Common myeloid progenitor, CD34-positive (primary cell): ENCODE measurements at places on chromosomes 16 and 17.

DNA sequence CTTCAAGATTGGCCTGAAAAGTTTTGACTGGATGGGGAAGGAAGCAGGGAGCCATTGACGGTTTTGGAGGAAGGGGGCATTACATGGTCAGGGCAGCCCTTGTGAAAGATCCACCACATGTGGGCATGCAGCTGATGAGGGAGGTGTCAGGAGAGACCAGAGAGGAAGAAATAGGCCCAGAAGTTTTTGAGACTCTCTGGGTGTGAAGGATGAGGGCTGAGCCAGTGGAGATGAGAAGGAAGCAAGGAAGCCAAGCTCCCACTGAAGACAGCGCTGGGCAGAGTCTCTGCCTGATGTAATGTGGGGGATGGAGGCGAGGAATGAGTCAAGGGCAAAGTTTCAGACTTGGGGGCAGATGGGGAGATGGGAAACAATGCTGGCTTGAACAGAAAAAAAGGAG, 530 bp downstream of the CCL17 start:
- no peak for DNase-seq

DNA sequence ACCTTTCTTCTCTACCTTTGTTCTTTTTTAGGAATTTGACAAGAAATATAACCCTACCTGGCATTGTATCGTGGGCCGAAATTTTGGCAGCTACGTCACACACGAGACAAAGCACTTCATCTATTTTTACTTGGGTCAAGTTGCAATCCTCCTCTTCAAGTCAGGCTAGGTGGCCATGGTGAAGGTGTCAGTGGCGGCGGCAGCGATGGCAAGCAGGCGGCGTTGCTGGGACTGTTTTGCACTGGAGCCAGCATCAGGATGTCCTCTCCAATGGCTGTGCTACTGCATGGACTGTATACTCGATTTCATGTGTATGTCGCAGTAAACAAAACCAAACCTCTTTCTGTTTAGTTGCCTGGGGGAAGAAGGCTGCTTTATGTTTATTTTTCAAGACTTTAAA, 5.9 kb downstream of the DYNLL2 start:
- DNase-seq, result no peak

DNA sequence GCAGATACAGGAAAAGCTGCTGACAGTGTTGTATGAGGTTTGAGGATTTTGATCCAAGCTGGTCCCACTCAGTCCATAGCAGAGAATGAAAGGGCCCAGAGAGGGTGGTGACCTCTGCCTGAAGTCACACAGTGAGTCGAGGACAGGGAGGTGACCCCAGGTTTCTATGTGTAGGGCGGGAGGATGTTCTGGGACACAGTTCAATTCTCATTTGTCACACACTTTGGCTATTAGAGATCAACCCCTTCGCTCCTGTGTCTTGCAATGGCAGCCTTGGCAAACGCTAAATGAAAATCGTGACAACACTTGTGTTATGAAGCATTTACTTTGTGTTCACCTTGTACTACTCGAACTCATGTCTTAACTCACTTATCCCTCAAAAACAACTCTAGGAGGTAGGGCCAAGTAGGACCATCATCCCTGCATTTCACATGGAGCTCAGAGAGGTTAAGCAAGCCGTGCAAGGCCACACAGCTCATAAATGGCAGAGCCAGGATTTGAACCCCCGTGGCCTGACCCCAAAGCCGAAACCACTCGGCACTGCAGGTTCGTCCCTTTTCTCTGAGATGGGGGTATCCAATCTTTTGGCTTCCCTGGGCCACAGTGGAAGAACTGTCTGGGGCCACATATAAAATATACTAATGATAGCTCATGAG, 10.2 kb downstream of the DEXI start:
- DNase-seq, result no peak

DNA sequence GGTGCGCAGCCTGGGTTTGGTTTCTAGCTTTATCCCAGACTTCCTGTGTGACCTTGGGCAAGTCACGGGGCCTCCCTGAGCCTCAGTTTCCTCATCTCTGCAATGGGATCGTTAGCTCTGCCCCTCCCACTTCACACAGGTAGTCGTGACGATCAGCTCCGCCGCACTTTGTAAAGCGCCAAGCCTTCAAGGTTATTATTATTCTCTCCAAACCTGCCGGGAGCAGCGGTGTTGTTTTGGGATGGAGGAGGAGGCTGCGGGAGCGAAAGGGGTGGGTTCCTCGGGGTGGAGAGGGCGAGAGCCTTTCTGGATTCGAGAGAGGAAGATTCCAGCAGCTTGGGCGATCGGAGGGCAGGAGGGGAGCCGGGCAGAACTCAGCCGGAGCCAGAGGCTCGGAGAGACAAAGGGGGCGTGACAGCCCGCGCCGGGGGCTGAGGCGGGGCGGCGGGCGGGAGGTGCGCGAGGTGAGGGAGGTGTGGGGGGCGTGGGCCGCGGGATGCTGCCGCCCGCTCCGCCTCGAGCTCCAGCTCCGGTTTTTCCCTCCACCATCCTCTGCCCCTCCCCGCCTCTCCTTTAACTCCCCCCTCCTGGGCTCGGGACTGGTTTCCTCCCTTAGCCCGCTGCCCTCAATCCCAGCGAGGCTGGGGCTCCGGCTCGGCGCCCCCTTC, at the start of gene EFNB3:
Gene EFNB3, plus strand, starts transcription at position 602 of the 668 bp plus-strand sequence. CDS start 397 bp downstream, outside the sequence.
- DNase-seq, result peak; percentile 44

GRCh38 chr16:81293909-81294802, 20.6 kb upstream of the GAN start:
- DNase-seq, result no peak

DNA sequence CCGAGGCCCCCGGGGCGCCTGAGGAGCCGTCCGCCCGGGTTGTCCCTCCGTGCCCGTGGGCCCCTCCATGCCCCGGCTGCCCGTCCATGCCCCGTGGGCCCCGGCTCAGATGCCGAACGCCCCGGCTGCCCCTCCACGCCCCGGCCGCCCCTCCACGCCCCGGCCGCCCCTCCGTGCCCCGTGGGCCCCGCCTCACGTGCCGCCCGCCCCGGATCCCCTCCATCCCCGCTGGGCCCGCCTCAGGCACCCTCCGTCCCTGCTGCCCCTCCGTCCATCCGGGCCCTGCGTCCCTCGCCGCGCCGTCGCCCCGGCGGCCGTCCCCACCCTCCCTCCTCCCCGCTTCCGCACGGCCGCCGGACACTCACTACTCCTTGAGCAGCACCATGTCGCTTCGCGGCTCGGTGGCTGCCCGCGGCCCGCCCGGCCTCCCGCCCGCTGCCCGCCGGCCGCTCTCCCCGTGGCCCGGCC, 382 bp downstream of the PITPNA start:
- DNase-seq, result no peak

- DNase-seq, result no peak
These were observed 233.4 kb downstream of the FTO start for GRCh38 chr16:53937161-53937880.

- no peak for DNase-seq
These were observed 1793.0 kb downstream of the TP53TG3F start for GRCh38 chr16:35252356-35252936.

DNA sequence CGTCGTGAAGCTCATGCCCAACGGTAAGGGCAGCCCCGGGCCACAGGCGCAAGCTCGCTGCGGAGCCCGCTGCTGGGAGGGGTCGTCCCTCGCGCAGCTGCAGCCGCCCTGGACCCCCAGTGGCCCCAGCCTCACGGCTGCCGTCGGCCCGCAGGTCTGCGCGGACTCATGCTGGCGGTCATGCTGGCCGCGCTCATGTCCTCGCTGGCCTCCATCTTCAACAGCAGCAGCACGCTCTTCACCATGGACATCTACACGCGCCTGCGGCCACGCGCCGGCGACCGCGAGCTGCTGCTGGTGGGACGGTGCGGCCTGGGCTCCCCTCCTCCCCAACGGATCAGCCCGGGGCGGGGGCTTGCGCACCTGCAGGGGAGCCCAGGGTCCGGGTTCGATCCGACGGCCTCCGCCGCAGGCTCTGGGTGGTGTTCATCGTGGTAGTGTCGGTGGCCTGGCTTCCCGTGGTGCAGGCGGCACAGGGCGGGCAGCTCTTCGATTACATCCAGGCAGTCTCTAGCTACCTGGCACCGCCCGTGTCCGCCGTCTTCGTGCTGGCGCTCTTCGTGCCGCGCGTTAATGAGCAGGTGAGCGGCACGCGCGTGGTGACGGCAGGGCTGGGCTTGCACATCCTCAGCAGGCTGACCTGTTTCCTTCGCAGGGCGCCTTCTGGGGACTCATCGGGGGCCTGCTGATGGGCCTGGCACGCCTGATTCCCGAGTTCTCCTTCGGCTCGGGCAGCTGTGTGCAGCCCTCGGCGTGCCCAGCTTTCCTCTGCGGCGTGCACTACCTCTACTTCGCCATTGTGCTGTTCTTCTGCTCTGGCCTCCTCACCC, 5.8 kb downstream of the SLC5A2 start:
- no peak for DNase-seq

DNA sequence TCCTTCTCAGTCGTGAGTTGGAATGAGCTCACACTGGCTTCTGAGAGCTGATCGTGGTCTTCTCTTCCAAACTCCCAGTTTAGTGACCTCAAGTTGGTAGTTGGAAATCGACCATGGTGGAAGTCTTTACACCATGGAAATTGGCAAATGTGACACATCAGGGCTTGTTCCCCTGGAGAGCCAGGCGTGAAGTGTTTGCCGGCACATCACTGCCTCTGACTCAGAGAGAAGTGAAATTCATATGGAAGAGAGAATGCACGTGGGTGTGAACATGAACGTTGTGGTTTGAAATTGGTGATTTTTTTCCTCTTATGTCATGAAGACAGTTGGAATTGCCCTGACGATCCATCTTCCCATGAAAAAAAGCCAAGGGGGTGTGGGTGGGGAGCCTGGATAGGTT, 47.4 kb downstream of the AXIN2 start:
- no peak for DNase-seq

GRCh38 chr17:82021900-82022309, 773 bp downstream of the CENPX start:
- no peak for DNase-seq

DNA sequence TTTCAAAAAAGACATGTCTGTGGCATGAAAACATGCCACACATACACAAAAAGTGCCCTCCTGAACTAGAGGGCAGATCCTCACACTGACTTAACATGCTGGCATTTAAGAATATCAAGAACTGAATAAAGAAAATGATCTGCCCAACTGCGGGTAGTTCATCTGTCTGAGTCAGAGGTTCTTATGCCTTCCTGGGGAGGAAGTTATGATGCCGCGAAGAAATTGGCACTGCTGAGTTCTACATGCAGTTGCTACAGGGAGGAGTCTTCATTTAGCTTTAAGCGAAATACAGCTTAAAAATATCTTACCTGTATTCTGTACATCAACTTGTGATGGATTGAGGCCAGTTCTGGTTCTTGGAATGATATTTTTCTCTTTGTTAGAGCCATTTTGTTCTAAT, 6.3 kb downstream of the ALDH3A2 start:
- no peak for DNase-seq

GRCh38 chr17:10021272-10021984, 116.4 kb upstream of the RCVRN start:
- peak; percentile 30 for DNase-seq

DNA sequence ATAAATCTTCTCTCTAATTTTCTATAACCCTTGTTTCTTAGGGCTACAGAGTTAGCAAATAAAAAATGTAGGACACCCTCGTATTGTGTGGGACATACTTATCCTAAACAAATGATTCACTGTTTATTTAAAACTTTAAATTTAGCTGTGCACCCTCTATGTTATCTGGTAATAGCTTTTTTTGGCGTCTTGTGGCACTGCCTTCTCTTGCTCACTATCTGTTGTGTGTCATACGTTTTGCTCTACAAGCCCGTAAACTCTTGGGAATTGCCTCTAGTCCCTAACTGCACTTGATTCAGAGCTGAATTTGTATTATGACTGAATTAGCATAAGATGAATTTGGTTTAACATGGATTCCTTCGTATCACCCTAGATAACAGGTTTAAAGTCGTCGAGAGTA, 144.3 kb upstream of the MYOCD start:
- DNase-seq, result no peak

- DNase-seq, result no peak
These were observed 36.3 kb upstream of the TEKT1 start for GRCh38 chr17:6867849-6868248.

GRCh38 chr17:55673743-55674506, 48.7 kb downstream of the TMEM100 start:
- DNase-seq, result no peak
